T-helper 2 cell (primary cell): ENCODE measurements at places on chromosomes 4 and X.

- peak; percentile 32 for DNase-seq
These were observed 4.3 kb upstream of the TLR6 start for GRCh38 chr4:38860788-38861424.

- DNase-seq = no peak
These were observed 92.2 kb upstream of the GATB start for GRCh38 chr4:151853034-151853433.

DNA sequence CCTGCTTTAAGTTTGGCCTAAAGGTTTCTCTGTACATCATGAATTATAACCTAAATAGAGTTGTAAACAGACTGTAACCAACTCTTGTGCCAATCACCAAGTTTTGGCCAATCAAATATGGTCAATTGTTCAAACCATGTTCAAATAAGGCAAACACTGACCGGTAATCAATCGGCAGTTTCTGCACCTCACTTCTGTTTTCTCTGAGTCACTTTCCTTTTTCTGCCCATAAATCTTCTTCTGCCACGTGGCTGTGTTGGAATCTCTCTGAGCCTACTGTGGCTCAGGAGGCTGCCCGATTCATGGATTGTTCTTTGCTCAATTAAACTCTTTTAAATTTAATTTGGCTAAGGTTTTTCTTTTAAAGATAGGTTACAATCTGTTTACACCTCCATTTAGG lies 16.5 kb upstream of the ENPP6 start:
- DNase-seq = no peak

GRCh38 chr4:52578951-52579350 lies 80.2 kb downstream of the USP46 start:
- no peak for DNase-seq

DNA sequence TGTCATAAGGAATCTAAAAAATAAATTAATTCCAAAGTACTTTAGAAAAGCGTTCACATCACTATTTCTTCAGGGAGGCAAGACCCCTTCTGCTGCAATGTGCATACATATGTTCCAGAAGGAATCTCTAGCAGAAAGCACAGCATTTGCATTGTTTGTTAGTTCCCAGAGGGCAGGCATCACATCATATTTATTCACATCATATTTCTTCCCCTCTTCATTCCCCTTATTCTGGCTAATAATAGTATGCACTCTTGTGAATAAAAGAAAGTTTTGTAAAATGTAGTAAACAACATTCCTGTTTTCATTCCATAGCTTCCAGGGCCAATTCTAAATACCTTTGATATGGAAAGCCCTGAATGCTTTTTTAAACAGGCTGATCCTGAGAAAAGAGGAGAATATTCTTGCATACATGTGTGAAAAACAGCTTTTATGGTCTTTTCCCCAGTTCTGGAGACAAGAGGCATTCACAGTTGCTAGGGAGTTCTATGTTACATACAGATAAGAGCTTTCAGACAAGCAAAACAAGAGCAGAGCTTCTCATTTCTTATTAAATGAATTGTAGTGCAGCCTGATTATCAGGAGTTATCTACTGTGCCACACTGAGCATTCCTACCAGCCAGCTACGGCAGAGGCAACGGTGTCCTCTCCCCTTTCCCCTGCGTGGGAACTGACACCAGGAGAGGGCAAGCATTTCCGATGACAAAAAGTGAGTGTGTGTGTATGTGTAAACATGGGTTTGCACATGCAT lies 15.2 kb downstream of the GATB start:
- DNase-seq = no peak

GRCh38 chr4:184727430-184727829 lies 6.5 kb downstream of the CENPU start:
- no peak for DNase-seq

DNA sequence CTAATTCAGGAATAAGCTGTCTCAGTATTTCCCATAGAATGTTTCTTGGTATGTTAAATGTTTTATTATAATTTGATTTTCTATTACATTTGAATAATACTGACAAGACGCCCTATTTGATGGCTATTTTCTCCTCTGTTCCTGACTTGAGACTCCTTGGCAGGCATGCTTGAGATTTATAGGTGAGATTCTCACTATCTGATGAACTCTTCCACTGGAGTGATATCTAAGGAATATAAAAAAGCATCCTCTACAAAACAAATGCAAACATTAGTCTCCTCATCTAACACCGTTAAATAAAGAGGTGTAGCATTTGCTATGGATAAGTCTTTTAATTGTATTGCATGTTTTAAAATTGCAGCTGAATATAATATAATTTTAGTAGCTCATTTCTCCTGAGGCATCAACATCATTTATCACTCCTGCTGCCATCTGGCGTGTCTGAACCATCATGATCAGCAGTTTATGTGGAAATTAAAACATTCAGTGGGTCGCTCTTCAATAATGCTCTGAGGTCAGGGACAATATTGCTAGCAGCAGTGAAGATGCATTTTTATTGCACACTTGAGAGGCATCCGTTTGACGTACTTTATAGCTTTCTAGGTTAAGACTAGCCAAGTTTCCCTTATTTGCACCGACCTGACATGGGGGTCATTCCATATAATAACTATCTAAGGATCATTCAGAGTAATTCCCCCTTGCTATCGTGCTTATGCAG lies 210.4 kb upstream of the GALNTL6 start:
- DNase-seq = no peak

GRCh38 chr4:52028970-52029369 lies 8.8 kb upstream of the LRRC66 start:
- DNase-seq = no peak

- DNase-seq = no peak
These were observed 40.7 kb downstream of the FANCB start for GRCh38 chrX:14832151-14832550.

- no peak for DNase-seq
These were observed 123.0 kb downstream of the ZNF827 start for GRCh38 chr4:145815626-145816025.

- DNase-seq = peak; percentile 19
These were observed 47.7 kb downstream of the HMGB3 start for GRCh38 chrX:151030845-151031244.

- no peak for DNase-seq
These were observed 75.7 kb upstream of the LRPAP1 start for GRCh38 chr4:3607690-3608552.
